Activated naive CD4-positive, alpha-beta T cell (primary cell): ENCODE measurements at places on chromosomes 5 and 9.

- DNase-seq, result no peak
Observed at GRCh38 chr9:81772144-81772543, 82.8 kb upstream of the TLE1 start.

DNA sequence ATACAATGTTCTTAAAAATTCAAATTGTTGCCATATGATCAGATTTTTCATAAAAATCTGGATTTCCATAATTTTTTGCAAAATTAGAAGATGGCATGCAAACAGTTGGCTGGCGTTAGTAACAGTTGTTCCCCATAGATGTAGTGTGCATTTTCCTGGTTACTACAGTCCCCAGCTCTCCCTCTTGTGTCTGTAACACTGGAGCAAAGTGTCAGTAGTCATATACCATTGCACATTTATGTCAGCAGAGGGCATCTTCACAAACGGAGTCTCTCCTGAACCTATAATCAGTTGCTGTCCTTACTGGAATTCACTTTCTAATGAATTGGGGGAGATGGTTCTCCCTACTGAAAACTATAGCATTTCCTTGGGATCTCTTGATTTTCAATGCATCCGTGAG is 44.7 kb upstream of the DMAC1 start:
- no peak for DNase-seq

DNA sequence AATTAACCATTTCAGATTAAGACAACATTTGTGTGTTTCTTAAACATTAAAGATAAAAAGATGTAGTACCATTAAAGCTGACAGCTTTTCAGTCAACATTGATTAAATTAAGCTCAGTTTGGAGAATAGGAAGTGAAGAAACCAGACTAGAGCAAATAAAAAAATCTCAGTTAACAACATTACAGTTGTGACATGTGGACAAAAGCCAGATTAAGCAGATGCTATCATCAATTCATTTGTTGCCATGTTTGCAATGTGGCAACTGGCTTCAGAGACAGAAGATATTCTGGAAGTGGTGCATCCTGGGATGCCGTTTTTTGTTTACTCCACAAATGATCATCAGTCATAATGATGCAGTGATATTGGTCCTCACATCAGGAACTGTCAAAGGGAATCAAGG is 70.3 kb upstream of the CNTLN start:
- no peak for DNase-seq

- DNase-seq, result no peak
Observed at GRCh38 chr9:108953983-108954574, 19.9 kb downstream of the ABITRAM start.

DNA sequence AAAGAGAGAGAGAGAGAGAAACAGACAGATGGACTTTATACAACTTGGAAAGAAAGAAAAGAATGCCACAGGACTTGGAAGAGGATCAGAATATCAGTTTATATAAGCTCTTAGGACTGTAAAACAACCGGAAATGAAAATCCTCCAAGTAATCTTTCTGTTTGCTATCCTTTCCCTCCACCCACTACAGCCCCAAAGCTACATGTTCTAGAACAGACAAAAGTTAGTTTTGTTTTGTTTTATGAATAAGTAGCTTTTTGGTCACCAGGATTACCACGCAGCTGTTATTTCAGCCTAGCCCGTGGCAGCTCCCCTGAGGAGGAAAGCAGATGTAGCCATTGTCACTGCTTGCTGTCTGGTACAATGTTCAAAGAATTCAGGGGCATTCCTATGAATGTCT is 66.6 kb downstream of the SH3TC2 start:
- DNase-seq, result no peak

GRCh38 chr5:150783422-150783928 is 4.9 kb downstream of the SMIM3 start:
- DNase-seq, result peak; percentile 43

DNA sequence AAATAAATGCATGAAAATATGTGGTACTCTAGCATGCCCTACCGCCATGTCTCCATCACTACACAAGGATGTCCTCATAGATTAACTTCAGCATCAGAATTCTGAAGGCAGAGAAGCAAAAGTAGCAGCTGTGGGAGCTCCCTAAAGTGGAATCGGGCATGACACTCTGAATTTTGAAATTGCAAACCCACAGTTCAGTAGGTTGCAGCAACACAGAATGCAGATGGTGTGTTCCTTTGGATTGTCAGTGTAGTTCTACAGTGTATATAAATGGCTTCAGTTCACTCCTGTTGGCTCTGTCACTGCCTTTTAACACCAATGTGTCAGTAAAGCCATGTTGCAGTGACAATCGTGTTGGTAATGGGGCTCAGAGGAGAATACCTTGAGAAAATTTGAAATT is 973.6 kb upstream of the WWC1 start:
- DNase-seq, result no peak

DNA sequence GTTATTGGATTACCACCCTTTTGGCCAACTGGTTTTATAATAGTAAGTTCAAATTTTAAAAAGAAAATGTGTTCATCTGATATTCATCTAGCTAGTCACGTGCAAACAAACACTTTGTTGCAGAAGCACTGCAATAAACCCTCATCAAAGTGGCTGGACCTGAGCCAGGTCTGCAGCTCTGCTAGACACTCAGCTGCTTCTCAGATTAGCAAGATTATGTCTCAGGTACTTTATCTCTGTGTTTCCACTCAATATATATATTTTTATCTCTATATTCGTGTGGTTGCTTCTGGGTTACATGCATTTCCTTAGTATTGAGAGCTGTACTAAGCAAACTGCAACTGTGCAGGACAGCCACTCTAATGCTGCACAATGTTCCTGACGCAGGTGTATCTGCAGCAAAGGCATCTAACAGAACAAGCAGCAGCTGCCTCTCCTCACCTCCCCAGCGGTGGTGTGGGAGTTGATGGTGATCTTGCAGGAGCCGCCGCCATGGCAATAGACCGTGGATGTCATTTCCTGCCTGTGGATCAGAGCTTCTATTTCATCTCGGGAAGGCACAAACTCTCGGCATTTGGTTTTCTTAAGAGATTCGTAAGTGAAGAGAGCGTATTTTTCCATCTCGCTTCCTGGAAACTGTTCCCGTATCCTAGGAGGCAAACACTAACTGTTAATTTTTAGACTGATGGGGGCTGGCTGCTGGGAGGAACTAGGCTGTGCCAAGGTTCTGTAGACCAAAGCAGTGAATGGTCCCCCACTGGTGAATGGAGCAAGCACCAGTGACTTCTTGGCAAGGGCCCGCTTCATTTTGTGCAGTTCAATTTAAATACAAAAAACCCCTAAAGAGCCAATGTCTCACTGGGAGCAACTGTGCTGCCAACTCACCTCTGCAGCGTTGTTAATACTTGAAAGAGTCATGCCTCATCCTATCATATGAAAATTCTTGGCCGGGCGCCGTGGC is 56.7 kb upstream of the RETREG1 start:
- DNase-seq, result no peak

DNA sequence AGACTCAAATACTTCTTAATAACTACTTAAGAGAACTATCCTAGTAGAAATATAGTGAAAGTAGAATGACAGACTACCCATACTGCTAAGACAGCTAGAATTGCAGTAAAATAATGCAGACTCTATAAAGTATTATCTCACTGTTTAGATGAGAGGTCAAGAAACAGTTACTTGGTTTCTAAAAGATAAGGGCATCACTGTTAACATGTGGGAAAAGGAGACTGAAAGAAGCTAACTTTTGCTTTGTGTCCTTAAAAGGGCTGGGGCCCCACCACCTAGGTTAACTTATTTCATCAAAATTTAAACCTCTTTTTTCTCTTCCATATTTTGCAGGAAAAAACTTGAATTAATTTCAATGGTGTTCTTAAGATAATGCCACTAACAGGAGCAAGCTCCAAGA is 204.3 kb downstream of the CNTLN start:
- no peak for DNase-seq
